ENCODE measurements at places on chromosomes 12 and 14.

DNA sequence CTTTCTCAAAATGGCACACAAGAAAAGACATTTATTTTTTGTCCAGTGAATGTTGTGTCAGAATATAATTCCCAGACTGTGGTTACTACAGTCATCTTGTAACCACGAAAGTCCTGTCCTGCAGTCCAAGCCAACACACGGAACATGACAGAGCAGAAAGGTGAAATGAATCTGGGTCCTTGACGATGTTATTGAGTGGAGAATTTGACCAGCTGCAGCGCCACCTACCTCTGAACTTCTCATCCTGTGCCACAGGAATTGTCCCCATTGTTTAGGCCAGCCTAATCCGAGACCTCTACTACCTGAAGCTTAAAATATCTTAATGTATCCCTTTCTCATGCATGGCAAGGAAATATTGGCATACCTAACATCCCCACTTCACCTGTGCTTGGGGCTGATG is 64.1 kb upstream of the OTX2 start:
- no peak for DNase-seq

DNA sequence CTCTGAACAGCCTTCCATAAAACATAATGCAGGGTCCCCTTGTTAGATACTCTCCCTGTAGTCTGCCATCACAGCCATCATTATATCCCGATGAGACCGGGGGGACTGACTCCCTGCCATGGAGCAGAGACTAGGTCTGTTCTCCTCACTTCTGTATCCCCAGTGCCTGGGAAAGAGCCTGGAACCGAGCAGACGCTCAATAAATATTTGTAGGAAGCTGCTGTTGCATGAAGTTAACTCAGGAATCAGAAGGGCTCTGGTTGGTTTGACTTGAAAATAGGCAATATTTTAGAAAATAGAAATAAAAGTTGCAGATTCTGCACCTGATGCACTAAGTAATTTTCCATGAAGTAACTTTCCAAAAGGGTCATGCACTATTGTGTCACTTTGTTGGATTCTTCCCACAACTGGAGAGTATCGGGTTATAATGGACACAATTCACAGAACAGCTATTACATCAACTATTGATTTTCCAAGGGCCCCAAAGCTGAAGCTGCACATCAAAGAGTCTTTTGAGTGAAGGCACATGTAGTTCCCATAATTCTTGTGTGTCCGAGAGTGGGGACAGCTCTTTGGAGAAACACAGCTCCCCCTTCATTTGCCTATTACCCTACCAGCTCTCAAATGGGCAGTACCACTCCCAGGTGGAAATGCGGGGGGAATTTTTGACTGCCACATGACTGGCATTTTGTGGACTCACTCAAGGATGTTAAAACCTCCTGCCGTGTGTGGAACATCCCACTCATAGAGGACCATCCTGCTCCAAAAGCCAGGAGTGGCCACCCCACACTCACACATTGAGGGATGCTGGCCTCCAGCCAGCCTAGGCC is 18.8 kb downstream of the CLMN start:
- DNase-seq = no peak

GRCh38 chr12:42798811-42799438 is 209.4 kb upstream of the PRICKLE1 start:
- no peak for DNase-seq

DNA sequence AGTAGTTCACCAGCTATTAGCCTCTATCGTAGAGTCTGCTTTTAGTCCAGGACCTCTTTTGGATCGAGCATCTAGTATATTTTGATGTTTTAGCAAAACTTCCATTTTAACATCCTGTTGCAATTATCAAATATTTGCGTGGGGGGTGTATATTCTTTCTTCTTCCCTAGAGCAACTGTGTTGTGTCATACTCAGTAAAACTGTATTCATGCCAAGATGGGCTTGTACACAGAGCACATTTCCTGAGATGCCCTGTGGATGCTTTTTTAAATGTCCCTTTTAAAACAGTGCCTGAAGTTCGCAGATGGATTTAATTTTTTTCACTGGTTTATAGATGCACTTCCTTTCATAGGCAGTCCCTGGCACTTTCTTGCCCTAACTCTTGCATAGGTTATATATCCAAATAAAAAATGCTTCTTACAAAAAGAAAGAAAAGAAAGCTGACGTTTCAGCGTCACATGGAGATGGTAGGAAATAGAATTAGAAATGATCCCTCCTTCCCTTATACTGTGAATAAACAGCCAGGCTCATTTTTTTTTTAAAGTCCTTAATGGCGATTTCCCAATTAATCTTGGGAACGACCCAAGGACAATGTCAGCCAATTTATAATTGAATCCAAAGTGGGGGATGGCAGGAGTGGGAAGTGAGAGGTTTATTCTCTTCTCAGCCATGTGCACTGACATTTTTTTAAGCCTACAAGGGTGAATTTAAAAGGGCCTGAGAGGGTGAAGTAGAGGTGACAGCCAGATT is 247.0 kb downstream of the SLC41A2 start:
- DNase-seq = no peak

- DNase-seq = no peak
Measured at GRCh38 chr14:93173943-93174395, 10.7 kb downstream of the MOAP1 start.

GRCh38 chr14:53651096-53651740 is 305.4 kb downstream of the BMP4 start:
- no peak for DNase-seq

DNA sequence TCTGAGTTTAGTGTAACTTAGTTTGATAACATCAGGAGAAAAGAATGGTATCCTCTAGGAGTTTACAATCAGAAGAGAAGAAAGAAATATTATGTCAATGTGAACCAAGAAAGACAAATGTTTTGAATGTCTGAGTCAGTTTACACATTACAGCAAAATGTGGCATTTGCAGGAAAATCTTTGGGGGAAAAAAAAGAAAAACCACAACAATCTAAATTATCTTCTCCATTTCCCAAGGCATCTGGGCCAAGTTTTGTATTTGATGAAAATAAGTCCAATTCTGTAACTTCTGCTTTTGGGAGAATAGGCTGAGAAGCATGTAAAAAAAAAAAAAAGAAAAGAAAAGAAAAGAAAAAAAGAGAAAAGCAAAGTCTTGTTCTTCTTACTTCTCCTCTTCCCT is 58.8 kb upstream of the FLRT2 start:
- DNase-seq = no peak

DNA sequence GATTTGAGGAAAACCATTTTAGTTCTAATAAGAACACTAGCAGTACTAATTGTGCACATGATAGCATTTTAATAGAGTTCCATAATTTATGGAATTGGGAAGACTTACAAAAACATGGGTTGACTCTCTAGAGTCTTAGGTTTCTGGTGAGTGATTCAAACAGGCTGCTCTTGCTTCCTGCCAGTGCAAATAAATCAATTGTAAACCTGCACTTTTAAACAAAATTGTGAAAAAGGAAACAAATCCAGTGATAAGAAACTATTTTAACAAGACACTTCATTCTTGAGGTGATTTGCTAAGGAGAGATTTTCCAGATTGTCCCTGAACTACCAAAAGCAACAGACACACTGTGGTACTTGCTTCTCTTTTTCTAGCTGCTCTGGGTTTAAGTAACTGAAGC is 112.2 kb downstream of the CACNA1C start:
- no peak for DNase-seq

DNA sequence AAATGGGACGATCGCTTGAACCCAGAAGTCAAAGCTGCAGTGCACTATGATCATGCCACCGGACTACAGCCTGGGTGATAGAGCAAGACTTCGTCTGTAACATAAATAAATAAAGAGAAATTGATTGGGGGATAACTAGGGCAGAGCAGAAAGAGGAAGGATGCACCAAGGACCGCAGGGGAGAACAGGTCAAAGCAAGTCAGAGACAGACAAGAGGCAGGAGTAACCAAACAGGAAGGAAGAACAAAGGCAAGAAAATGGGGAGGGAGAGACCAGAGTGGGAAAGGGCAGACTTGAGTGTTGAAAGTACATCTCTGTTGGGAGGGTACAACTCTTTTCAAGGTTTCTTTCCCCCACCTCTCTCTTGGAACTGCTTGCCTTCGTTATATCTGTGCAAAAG is 50.8 kb upstream of the ELK3 start:
- DNase-seq = no peak

GRCh38 chr14:73816393-73816816 is 35.2 kb upstream of the PTGR2 start:
- DNase-seq = no peak

DNA sequence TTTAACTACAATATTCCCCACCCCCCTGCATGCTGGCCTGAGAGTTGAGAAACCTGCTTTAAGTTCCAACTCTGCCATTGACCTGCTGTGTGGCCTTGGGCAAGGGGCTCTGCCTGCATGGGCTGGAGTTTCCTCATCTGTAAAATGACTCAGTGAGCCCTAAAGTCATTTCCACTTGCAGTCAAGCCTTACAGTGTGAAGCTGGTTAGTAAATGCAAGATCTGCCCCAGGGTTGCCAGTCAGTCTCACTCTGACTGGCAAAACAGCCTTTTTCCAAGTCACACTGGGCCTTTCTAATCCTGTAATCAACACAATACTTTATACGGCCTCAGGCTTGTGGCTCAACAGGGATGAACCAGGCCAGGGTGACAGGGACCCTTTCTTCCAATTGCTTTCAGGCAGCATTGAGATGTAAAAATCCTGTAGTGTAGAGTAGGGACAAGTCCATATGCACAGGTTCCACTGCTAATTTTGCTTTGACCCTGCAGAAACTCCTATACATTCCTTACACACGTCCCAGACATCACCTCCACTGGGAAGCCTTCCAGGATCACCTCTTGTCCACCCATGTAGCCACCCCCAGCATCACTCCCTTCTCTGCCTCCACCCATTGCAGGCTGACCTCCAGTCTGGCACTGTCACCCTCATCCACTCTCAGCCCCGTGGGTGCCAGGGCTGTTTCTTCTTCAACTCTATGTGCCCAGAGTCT is 42.6 kb upstream of the PRIMA1 start:
- DNase-seq = no peak

DNA sequence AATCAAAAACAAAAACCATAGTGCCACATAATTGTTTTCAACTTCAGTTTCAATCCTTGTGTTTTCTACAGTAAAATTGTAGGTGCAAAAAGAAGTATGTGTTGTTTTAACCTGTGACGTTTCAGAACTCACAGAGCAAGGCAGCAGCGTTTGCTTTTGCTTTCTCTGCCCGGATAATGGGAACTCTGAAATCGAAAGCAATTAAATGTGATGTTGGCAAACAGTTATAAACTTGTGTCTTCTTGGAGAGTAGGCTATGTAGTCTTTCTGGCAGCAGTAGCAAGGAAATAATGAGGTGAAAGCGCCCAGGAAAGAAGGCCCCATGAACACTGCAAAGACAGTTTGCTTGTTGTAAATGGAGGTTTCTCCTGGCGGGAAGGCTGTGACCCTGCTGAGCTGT is 39.1 kb downstream of the FNTB start:
- no peak for DNase-seq

DNA sequence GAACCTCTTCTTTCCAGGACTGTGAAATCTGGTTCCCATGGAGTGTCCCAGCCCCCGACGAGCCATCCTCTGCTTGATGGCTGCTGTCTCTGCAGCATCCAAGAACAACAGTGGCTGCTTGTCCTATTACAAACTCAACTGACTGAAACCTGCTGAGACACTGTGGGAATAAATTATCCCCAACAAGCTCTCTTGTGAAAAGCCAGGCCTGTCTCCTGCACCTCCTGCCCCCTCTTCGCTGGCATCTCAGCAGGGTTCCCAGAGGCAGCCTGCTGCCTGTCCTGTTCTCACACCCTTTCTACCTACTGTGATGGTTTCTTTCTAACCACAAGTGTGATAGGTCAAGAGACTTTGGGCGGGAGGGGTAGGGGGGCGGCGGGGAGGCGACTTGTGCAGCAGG is 180.2 kb downstream of the TSPAN9 start:
- DNase-seq = no peak

- no peak for DNase-seq
Measured at GRCh38 chr14:93978735-93979134, 2.4 kb upstream of the ASB2 start.

DNA sequence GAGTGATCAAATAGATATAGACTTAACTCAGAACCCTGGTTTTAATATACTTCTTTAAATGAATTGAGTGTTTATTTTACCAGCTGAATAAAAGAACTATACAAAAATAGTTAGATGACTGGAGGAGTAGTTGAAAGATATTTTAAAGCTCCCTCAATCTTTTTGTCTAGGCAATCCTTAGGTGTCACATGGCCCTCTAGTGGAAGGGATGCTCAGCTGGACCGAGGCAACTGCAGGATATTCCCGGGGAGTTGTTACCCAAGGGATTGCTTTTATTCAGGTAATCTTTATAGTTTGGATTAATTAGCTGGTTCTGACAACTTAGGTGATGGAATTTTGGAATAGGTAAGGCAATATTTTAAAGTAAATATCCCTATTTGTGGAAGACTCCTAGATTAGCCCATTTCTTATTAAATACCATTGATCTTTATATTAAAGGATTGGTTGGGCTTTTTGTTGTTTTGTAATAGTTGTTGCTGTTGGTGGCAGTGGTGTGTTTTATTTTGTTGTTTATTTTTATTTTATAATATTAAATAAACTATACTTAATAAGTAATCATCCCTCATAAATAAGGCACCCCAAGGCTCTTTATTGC is 57.1 kb downstream of the ZDHHC17 start:
- DNase-seq = no peak

- no peak for DNase-seq
Measured at GRCh38 chr14:54207075-54207474, 189.7 kb upstream of the CDKN3 start.

- DNase-seq = no peak
Measured at GRCh38 chr12:70482764-70483163, 116.7 kb downstream of the KCNMB4 start.

DNA sequence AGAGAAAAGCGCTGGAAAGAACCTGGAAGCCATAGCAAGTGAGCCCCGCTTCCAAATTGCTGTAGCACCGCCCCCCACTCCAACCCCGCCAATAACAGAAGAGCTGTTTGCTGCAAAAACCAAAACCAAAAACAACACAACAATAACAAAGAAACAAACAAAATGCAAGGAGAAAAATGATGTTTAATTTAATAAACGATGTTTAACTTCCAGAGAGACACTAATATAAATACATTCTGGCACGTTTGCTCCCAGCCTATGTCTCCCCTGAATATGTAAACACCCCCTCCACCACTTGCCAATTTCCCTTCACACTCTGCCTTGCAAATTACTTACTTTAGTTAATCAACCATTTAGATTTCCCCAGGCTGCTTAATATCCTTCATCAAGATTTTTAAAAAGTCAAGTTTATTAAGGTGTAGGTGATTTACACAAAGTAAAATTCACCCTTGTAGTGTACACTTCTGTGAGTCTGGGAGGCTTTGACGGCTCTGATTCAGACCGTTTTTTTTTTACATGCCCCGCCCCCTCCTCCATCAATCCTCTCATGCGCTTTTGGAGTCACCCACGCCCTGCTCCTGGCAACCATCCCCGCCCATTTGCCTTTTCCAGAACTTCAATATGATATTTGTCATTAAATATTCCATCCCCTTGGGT is 482 bp upstream of the IFI27L2 start:
- peak; percentile 93 for DNase-seq

DNA sequence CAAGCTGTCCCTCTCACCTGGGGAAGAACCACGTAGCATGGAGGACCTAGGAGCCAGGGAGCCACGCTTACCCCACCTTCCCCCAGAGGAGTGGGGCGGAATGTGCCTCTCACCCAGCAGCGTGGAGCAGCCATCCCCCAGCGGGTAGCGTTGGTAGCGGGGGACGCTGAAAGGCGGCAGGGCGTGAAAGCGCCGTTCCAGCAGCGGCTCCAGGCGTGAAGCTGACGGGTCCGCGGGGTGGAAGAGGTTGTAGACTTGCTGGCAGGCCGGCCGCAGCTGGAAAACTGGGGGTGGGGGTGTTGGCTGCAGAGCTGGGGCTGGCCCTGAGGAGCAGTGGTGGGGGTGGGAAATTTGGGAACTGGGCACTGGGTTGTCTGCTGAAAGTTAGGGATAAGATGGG is 11.9 kb downstream of the ARL6IP4 start:
- DNase-seq = no peak

GRCh38 chr12:81468206-81468605 is 290.9 kb downstream of the PPFIA2 start:
- DNase-seq = peak; percentile 89
